ENCODE measurements at places on chromosomes 12 and 14.

- no peak for DNase-seq
Measured at GRCh38 chr12:9335867-9336266, 127.7 kb upstream of the PZP start.

- no peak for DNase-seq
Measured at GRCh38 chr14:22613106-22613695, 15.1 kb downstream of the ABHD4 start.

GRCh38 chr14:32709027-32709426 lies 229.7 kb upstream of the NPAS3 start:
- no peak for DNase-seq

DNA sequence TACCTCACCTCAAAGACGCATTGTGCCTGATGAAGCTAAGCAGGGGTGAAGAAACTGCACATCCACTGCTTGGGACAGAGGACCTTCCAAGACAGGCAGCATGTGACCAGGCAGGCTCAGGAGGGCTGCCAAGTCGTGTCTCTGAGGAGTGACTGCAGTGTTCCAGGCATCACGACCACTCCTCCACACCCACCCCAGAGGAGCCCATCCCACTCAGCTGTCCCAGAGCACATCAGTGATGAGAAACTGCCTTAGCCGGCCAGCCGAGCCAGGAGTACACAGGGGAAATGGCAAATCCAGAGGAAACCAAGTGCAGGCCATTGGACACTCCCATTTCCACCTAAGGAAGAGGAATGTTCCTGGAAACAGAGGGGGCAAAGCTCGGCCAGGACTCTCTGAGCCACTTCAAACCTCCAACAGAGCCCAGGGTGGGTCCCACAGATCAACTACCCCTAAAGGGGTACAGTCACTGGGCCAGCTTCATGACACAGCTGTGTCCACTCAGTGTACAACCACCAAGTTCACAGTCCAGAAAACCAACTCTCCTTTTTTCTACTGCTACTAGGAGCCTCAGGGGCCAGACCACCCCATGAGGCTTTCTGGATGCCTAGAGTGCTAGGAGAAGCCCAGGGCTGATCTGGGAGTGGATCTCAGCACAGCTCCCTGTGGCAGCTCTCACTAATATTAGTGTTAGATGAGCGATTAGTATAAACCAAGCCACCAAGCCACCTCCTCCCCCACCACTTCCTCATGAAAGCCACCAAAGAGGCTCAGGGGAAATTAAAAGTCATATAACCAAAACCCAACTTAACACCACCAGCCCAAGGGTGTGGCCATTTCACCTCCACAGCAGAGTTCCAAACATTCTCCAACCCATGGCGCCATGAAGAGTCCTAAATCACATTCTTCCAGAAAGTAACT lies 15.4 kb downstream of the PXN start:
- no peak for DNase-seq

DNA sequence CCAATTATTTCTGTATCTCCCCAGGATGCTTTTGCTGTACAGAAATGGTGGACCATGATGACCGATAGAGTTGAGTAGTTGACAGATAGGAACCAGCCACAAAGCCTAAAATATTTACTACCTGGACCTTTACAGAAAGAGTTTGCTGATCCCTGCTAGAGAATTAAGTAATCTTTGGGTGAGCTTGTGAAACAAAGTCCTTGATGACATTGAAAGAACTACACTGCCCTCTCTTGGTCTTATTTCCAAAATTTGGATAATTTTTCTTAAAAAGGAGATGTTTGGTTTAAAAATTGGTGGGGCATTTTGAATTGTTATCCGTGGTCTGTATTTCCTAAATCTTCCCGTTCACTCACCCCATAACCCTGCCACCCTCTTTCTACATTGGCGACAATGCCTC lies 13.7 kb upstream of the TCTN1 start:
- DNase-seq, result no peak

DNA sequence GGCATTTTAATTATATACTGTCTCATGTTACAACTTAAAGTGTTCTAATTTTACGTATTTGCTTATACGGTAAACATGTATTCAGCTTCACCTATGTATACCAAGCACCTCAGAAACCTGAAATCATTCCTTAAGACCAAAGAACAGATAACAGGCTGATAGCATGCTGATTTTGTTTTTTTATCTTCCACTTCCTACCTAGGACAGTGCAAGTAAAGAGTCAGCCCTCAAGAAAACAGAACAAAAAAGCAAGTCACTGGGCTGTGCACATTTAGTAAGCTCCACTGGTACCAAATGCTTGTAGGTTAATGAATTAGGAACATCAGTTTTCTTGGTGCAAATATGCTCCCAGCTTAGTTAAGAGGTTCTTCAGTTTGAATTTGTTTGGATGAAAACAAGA lies 611.3 kb downstream of the VRK1 start:
- no peak for DNase-seq

- DNase-seq, result no peak
Measured at GRCh38 chr12:53196486-53196885, 10.6 kb downstream of the ITGB7 start.

GRCh38 chr14:74501135-74501614 lies 7.6 kb downstream of the ISCA2 start:
- DNase-seq, result no peak

- DNase-seq, result no peak
Measured at GRCh38 chr12:67701121-67701520, 52.6 kb downstream of the DYRK2 start.

DNA sequence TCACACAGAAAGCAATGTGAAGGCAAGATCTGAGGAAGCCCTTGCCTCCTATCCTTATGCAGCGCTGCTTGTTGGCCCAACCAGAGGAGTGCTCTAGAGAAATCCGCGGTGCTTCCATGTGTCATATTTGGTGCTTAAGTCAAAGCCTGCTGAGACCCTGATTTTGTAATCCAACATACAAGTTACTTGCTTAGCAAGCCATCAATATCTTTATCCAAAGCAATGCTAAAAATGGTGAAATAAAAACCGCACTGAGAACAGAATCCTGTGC lies 250.0 kb downstream of the MED13L start:
- DNase-seq, result no peak
